ENCODE measurements at places on chromosomes 12 and 14.
A peak's percentile ranks its signal among the peaks of the same experiment; 100 is the strongest.

GRCh38 chr12:67442347-67442841, 173.2 kb downstream of the CAND1 start:
- DNase-seq, result no peak

DNA sequence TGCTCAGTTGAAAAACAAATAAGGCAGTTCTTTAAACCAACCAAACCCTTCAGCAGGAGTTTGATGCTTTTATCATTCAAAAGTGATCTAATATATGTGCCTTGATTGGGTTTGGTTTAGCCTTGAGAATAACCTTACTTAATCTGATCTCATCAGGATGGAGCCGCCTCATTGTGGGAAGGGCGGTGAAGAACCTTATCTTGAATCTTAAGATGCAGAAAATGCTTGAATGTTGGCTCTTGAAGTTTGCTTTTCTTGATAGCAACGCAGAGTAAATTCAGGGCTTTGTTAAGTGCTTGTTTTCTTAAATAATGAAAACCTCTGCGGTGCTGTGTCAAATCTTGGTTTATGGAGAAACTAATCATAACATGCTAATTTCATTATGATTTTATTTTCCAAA, 138.2 kb downstream of the MON2 start:
- DNase-seq, result no peak

DNA sequence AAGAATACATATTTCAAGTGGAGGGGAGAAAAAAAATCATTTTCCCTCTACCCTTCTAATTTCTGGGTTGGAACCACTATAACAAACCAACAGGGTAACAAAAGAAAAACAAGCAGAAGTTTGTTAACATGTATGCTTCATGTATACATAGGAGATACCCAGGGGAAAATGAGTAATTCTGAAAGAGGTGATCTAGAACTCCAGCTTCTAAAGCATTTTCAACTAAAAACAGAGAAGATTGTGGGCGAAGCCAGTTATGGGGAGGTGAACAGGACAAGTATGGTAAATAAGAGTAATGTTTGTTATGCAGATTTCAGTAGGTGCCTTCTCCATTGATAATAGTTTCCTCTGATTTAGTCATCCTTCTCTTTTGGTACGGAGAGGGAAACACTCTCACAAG, 16.7 kb downstream of the FNTB start:
- no peak for DNase-seq

GRCh38 chr12:105581420-105581819, 250.9 kb downstream of the C12orf75 start:
- DNase-seq, result no peak

- DNase-seq, result peak; percentile 87
Observed at GRCh38 chr12:2794736-2795289, at the start of gene FKBP4. Gene FKBP4 (plus strand): TSS chr12:2794970. CDS start chr12:2795140, 170 bp downstream.

DNA sequence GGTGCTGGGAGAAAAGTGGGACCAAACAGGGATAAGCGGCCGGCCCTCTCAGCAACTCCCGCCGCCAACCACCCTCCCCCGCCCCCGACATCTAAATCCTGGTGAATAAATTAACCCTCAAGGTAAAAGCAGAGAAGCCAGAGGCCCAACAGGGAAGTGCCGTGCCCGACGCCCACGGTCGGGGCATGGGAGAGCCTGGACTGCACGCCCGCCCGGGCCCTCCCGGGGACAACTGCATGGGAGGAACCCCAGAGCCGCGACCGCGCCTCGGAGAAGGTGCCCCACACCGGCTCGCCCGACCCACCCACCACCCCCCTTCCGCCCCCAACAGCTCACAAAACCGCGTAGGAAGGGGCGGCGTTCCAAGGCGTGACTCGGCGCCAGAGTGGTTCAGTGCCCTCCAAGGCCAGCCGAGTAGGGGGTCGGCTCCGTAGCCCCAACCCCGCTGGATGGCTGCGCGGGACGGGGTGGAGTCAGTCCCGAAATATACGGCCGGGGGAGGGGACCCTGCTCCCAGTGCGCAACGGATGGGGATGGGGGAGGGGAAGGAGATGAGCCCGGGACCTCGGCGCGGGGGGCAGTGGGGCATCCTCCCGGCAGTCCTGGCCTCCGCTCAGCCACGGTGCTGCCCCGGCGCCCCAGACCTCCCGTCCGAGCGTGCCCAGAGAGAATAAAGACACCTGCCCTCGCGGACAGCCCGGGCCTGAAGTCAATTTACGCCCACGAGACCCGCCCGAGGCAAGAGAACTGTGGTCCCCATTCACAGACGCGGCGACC, 732 bp downstream of the SLC25A29 start:
- peak; percentile 20 for DNase-seq

DNA sequence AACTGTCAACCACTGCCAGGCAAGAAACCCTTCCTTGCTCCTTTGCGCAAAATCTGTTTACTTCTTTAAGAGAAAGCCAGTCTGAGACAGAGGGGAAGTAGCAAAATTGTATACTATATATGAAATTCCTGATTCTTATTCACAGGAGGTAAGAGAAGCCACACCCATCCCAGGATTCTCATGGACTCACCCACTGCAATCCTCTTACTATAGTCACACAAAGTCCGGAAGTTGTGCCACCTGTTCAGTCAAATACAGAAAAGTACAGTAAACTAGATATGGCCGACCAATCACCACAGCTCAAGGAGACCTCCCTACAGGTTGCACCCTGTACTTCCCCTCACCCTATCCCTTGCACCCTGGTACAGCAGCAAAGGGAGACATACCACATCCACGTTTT, 2.9 kb downstream of the PRMT5 start:
- no peak for DNase-seq

DNA sequence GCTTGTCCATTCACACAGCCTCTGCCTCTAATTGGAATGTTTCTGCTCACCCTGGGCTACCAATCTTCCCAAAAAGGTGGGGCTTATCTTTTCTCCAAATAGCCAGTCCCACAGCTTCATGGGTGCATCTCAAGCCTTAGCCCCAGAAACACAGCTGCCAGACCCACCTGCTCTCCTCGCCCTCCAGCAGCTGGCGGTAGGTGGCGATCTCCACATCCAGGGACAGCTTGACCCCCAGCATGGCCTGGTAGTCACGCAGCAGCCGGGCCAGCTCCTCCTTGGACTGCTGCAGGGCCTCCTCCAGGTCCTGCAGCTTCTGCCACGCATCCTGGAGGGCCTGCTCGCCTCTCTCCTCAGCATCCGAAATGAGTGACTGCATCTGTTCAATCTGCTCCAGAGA, 11.1 kb downstream of the KRT77 start:
- DNase-seq, result no peak

- no peak for DNase-seq
Observed at GRCh38 chr14:38404616-38405015, 148.7 kb upstream of the CLEC14A start.

DNA sequence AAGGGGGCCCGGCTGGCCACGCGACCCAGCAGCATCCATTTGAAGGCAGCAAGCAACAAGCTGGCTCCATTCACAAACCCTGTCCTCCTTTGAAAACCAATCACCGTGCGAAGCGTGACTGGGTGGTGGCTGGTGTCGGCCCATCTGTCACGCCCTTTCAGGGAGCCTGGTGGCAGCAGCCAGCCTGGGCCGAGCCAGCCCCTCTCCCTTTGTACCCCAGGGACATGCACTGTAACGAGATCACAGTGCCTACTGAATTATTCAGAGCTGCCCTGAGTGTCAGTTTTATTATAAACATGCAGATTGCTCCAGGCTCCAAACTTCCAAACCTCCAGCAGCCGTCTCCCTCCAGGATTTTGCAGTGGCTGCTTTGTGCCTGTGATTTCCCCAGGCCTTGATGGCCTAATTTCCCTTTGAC, 22.3 kb upstream of the CTDSP2 start:
- DNase-seq, result no peak

GRCh38 chr12:22792138-22792537, 167.2 kb downstream of the ETNK1 start:
- no peak for DNase-seq

GRCh38 chr14:90693413-90693812, 122.8 kb downstream of the TTC7B start:
- no peak for DNase-seq

GRCh38 chr14:33901426-33902155, 49.3 kb downstream of the EGLN3 start:
- no peak for DNase-seq

- no peak for DNase-seq
Observed at GRCh38 chr12:94676922-94677321, 26.6 kb upstream of the TMCC3 start.

DNA sequence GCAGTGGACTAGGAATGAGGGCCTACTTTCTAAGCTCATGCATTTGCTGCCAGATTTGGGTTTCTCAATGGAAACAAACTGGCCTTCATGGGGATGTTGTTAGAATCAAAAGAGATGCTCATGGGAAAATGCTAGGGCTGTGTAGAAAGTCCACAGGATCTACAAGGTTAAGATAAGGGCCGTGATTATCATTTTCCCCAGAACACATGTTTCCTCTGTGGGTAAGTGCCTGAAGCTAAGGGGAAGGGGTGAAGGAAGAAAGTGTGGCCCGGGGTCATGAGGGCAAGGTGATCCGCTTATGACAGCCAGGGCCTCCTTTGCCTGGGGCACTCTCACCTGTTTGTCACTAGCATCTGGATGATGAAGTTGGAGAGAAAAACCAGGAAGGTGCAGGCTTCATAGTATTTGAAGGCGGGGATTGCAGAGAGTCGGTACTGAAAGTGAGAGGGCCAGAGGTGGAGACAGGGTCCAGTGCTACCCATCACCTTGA, 9.8 kb downstream of the ADCY4 start:
- no peak for DNase-seq

GRCh38 chr14:94119071-94119470, 8.5 kb downstream of the IFI27 start:
- no peak for DNase-seq

DNA sequence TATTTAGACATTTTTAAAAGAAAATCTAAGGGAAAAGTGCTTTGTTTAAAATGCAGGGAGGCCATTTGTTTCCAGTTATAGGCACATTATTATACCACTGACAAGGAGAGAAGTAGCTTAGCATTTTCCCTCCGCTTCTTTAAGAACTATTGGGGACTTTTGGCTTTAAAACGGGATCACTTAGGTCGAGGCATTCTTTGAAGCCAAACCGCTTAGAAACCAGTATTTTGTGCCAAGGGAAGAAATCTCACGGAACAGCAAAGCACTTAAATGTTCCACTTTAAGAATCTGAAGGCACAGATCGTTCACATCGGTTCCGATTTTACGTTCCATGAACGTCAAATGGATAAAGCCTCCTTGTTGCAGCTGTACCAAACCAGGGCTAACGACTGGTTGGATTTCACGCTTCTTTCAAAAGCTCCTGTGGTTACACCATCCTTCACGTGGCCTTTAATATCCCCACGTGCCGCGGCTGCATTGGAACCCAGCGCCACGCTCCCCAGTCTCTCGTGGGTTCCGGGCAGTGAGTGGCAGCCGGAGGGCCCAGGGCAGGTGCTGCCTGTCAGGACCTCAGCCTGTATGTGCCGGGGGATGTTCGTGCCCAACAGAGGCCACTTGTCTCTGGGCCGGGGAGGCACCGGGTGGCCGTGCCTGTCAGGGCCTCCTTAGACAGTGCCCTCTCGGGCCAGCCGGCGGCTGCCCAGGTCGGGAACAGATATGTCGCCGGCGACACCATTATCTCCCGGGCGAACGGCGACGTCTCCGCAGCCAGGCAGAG, 195.4 kb downstream of the KIF26A start:
- no peak for DNase-seq

- DNase-seq, result no peak
Observed at GRCh38 chr14:63782683-63783389, 55.0 kb upstream of the SGPP1 start.
